ENCODE measurements at places on chromosomes 1 and 21.
A peak's percentile ranks its signal among the peaks of the same experiment; 100 is the strongest.

DNA sequence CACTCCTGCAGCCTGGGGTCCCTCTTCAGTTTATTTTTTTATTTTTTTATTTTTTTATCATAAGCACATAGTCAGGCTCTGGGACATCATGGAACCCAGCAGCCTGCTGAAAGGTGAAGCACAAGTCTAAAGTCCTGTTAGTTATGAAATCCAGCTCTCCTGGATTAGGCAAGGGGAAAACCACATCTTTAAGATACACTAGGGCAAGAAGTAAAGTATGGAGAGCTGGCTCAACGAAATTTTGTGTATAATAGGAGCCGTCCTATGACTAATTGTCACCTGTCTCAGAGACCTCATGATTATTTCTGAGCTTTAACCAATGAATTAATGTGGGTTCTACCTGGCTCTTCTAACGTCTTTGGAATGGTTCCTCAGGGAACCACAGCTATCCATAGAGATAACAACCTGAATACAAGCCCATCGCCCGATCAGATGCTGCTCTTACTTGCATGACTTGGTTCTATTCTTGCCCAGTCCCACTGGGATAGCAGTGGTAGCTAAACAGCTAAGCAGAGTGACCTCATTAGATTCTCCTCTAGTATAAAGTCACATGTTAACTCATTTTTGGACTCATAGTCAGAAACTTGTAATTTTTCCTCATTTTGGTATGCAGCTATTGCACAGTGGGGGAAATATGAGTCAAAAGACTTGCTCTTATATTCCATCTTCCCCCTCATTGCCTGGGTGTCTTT lies 122.7 kb downstream of the LMO4 start:
- DNase-seq, result no peak

DNA sequence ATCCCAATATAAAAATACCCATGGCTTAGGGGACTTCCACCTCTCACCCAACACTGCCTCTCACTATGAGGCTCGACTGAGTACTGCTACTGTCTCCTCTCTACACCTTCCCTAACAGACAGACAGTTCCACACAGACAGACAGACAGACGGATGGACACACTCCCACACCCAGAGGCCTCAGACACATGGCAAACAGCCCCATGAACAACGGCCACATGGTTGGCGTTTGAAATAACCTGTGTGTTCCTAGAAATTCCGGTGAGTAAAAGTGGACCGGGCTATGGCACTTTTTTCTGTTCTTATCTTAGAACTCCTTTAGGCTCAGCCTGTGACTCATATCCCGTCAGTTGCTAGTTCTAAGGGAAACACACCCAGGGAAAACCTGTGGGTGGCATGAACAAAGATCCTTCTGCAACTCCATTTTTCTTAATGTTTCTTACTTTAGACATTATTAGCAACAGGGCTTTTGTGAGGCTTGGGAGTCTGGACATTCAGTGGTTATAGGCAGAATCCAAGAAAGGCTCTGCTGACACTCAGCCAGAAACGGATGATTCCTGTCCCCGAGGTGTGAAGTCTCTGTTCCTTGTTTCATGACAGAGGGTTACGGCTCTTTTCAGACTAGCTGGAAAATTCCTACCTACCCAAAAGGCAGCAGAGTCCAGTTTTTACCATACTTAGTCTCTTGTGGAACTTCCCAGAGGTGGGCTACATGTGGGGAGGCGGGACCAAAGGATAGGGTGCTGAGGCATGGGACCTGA lies 90.5 kb upstream of the TLR5 start:
- no peak for DNase-seq

DNA sequence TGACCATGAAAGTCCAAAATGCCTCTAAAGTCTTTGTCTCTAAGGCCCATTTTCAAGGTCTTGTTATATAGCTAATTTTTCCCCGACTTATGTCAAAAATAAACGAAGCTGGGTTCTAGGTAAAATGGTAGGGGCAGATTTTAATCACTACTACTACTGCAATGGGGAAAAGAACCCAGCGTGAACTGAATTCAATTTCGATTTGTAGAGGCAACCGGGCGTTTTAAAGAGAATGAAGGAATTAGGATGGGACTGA lies 536 bp upstream of the EXO1 start:
- DNase-seq, result no peak

- no peak for DNase-seq
These were observed 130.8 kb downstream of the S1PR1 start for GRCh38 chr1:101367630-101368029.

DNA sequence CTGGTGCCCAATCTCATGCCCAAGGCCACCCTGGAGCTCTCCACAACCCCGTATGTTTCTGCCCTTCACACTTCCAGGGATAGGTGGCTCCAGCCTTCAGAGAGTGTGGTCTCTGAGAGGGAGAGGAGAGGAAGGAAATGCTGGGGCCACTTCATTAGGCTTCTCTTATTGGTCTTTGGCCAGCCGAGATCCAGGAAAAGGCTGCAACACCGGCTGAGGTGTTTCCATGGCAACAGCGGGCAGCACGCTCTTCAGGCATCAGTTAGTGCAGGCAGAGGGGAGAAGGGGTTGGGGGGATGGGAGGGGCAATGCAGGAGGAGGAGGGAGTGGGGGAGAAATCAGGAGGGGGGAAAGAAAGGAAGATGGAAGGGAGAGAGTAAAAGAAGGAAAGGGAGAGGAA lies 275.1 kb upstream of the GJB5 start:
- DNase-seq, result no peak

GRCh38 chr1:2301607-2302291 lies 73.6 kb downstream of the SKI start:
- no peak for DNase-seq

GRCh38 chr1:20636785-20637347 lies 3.6 kb downstream of the PINK1 start:
- no peak for DNase-seq

DNA sequence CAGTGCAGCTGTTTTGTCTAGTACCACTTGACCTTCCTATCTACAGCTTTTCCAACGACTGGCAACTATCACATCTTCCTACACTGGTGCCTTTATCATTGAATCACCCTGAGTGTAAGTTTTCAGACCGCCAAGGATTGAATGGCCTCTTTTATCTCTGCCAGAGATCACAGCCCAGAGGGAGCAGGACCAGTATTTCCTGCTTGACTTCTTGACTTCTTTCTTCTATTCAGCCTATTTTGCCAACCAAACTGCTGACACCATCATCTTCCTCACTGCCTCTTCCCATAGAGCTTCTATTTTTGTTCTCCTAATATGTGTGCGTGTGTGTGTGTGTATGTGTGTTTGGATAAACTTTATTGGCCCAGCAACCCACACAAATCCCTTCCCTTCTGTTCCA lies 53.8 kb downstream of the SERBP1 start:
- no peak for DNase-seq

GRCh38 chr1:215476541-215476940 lies 90.6 kb upstream of the KCTD3 start:
- no peak for DNase-seq

- DNase-seq, result no peak
These were observed 102.7 kb upstream of the CD55 start for GRCh38 chr1:207218512-207219362.

DNA sequence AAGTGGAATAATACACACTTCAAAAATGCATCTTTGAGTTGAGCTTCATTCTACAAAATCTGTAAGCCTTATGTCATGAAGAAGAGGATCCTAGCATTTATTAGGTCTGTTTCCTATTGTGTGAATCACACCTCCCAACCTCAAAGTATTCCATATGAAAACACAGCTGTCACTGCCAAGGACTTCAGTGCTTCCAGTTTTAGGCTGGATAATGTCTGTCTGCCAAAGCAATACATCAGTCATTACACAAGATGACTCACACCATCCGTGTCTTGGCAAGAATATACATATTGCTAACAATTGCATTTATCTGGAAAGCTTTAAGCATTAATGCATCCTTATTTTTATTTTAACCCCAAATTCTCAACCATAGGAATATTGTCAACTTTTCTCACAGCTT lies 125.7 kb upstream of the TMPRSS15 start:
- DNase-seq, result no peak

DNA sequence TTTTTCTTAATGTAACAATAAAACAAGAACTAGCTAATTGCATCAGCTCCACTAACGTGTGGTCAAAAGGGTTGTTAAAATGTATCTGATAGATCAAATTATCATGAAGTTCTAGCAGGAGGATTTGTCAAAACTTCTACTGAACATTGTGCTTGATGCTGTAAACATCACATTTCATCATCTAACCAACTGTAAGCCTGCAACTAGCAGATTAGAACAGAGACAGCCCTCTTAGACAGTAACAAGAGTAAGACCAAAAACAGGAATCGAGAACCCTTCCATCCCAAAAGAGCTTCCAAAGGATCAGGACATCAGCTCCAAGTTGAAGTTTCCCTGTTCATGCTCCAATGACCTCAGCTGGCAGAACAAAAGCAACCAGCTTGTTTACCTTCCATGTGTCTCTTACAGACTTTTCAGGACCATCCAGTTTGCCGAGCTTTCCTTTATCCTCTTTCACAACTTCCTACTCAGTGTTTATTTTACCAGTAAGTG lies 44.6 kb downstream of the NIBAN1 start:
- DNase-seq, result no peak

GRCh38 chr1:225654277-225654597 lies 1.3 kb upstream of the ENAH start:
- DNase-seq, result no peak

DNA sequence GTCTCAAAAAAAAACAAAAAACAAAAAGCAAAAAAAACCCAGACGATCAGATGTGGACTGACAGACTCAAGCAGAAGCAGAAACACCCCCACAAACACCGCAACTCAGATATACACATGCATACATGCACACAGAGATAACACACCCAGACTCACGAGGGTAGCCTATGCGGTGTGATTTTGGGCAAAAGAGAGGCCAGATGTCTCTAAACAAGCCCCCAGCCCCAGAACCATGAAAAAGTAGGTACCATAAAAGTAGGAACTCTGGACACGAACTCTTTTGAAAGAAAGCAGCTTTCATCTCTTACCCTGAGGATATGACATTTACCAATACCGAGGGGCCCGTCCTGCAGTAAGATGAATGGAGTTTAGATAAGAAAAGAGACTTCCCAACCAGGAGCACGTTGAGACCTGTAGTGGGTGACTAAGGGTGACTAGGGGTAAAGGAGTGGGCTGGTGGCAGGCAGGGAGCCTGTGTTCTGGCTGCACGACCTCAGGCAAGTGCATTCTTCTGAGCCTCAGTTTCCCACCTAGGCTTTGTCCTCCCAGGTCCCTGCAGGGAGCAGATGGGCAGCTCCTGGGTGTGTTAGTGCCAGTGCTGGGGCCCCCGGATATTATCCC lies 1.5 kb upstream of the TINAGL1 start:
- no peak for DNase-seq

GRCh38 chr1:18819203-18819602 lies 40.3 kb downstream of the TAS1R2 start:
- no peak for DNase-seq

- no peak for DNase-seq
These were observed 194.7 kb downstream of the AK5 start for GRCh38 chr1:77476475-77476874.

GRCh38 chr1:19605967-19606366 lies 38.1 kb upstream of the NBL1 start:
- DNase-seq, result no peak

DNA sequence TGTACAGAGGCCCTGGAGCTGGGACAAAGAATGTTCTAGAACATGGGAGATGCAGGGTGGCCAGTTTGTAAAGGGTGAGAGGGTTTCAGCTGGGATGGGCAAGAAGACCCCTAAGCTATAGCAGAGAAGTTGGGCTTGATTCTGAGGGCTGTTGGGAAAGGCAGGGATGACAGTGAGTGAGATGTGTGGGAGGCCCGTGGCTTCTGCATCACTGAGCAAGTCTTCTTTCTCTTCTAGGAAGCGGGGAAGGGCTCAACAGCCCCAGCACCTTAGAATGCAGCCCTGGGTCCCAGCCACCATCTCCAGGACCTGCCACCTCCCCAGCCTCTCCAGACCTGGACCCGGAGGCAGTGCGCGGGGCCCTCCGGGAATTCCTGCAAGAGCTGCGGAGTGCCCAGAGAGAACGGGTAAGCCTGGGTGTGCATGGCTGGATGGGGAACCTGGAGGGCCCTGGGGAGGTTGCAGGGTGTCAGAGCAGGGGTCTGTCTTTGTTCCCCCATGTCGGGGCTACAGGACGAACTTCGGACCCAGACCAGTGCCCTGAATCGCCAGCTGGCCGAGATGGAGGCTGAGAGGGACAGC lies 14.8 kb downstream of the MFAP2 start:
- no peak for DNase-seq

DNA sequence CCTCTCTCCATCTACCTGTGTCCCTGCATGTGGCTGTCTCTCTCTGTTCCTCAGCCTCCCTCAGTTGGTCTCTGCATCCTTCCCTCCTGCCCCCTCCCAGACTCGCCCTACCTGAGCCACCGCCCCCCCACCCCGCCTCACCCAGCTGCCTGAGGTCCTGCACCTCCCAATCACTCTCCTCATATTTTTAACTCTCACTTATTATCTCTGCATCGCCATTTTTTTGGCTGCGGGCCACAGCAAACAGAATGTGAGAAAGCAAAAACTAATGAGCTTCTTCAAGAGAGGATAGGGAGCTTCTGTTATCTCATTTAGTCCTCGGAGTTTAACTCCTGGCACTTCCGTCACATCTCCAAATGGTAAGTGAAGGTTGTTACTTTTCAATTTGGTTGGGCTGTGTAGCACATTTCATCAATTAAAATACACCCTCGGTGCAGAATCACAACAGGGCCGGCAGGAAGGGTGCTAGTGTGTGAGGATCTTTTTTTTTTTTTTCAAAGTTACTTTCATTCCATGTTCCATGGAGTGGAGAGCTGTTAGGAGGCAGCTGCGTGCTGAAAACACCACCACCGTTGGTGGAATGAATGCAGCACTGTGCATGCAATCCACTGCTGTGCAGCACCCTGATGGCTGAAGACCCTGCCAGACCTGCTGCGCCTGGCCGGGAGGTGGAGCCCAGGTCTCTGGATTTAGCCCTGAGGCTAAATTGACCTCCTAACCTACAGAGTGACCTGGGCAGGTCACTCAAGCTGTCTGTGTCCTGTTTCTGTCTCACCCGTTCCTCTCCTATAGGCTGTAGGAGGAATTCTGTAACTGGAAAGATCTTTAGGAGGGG lies 157.2 kb upstream of the NFIA start:
- no peak for DNase-seq

GRCh38 chr1:211330282-211330936 lies 3.8 kb downstream of the TRAF5 start:
- DNase-seq, result no peak

- DNase-seq, result no peak
These were observed 77.0 kb downstream of the RWDD3 start for GRCh38 chr1:95311014-95311413.

DNA sequence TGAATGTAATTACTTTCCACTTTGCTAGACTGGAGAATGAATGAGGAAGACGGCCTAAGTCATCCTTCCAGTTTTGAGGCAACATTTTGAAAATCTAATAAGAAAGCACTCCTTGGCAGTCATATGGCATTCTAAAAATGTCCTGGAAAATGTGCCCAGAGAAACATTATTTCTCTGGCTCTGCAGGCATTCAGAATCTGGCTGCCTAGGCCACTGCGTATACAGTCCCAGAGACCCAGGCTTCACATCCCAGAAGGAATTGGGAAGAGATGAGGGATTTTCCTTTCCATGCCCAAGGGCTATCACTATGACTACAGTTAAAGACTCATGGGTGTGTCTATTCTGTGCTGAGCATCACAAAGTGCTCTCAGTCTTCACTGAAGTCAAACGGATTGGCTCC lies 92.9 kb downstream of the BEND5 start:
- no peak for DNase-seq

GRCh38 chr1:32981003-32981901 lies 16.6 kb upstream of the RNF19B start:
- peak; percentile 76 for DNase-seq

- DNase-seq, result peak; percentile 51
These were observed 331.6 kb downstream of the SRGAP2C start for GRCh38 chr1:121516234-121516967.

- DNase-seq, result no peak
These were observed 631.8 kb downstream of the PTPRU start for GRCh38 chr1:29868096-29868495.

- DNase-seq, result peak; percentile 47
These were observed 143.6 kb upstream of the RAB4A start for GRCh38 chr1:229127301-229127700.

All from T-helper 2 cell treated with Interferon-gamma antibody and Interleukin-4, amounts not matched to agents 5 μg/mL and 100 μg/mL, for 36 hours (primary cell).